Heart left ventricle (tissue), 16 donors: ENCODE measurements at places on chromosomes 2 and 18.

GRCh38 chr2:65326276-65326675, 98.6 kb downstream of the ACTR2 start:
- no peaks in the 10 kb centered on the region for H3K27me3 ChIP-seq
- no peak overlapping the region for H3K4me3 ChIP-seq
- DNase-seq = no peak
- H3K36me3 ChIP-seq = peaks cover 61% of the 10 kb centered on the region
- no peaks in the 10 kb centered on the region for H3K4me1 ChIP-seq

- H3K27me3 ChIP-seq = peaks cover 5% of the 10 kb centered on the region
- no peaks in the 10 kb centered on the region for H3K36me3 ChIP-seq
- no peaks in the 10 kb centered on the region for H3K4me1 ChIP-seq
- no peak overlapping the region for H3K4me3 ChIP-seq
These were observed 66.4 kb upstream of the TGFA start for GRCh38 chr2:70620020-70620419.

DNA sequence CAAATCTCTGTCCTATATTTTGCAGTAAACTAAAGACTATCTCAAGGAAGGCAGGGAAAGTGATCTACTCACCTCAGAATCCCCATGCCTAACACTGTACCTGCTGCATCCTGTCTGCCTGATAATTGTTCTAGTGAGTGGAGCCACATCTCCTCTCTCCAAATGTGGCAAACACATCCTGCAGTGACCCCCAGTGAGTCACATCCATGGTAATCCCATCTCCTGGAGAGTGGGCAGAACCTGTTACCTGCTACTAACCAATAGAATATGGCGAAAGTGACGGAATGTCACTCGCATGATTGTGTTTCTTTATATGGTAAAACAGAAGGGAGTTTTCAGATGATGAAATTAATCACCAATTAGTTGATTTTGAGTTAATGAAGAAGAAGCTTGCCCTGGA, 353.8 kb upstream of the DLGAP1 start:
- no peak overlapping the region for H3K27ac ChIP-seq
- DNase-seq = no peak
- no peak overlapping the region for H3K4me3 ChIP-seq
- no peaks in the 10 kb centered on the region for H3K4me1 ChIP-seq
- no peaks in the 10 kb centered on the region for H3K36me3 ChIP-seq

DNA sequence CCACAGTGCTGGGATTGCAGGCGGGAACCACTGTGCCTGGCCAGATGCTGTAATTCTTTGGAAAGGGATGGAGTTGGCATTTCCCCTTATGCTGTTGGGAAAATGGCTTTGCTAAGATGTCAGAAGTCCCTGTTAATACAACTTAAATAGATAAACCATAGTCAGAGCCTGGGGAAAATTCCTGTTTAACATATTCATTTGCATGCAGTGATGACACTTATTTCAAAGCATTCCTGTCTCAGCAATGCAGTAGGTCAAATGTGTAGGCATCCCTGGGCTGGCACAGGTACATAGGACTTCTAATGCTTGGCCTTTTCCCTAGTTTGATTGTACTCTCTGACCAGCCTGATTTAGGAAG, 38.6 kb downstream of the RAMP1 start:
- H3K36me3 ChIP-seq = no peaks in the 10 kb centered on the region
- no peaks in the 10 kb centered on the region for H3K27me3 ChIP-seq
- H3K27ac ChIP-seq = peak overlapping the region; percentile 99
- DNase-seq = no peak
- no peak overlapping the region for H3K4me3 ChIP-seq

- H3K27me3 ChIP-seq = no peaks in the 10 kb centered on the region
- no peak for DNase-seq
- H3K4me1 ChIP-seq = peaks cover 64% of the 10 kb centered on the region
- peak overlapping the region; percentile 79 for H3K27ac ChIP-seq
These were observed 950 bp downstream of the KLHL30 start for GRCh38 chr2:238139196-238140039.
